ENCODE measurements at places on chromosomes 5 and 9.

DNA sequence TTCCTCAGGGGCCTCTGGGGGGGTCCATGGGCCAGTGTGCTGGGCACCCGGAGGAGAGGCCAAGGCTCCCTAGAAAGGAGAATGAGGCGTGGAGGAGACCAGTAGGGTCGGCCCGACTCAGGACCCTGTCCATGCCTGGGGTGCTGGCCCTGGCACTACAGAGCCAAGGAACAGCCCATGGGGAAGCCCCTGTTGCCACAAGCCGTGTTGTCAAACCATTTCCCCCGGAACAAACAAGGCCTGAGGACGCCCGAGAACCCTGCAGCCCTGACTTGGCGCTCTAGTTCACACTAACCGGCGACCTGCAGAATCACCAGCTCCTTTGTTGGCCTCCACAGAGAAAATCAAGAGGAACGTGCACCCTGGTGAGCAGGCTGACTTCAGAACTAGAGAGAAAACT, 41.6 kb upstream of the SLC12A7 start:
- DNase-seq = no peak

DNA sequence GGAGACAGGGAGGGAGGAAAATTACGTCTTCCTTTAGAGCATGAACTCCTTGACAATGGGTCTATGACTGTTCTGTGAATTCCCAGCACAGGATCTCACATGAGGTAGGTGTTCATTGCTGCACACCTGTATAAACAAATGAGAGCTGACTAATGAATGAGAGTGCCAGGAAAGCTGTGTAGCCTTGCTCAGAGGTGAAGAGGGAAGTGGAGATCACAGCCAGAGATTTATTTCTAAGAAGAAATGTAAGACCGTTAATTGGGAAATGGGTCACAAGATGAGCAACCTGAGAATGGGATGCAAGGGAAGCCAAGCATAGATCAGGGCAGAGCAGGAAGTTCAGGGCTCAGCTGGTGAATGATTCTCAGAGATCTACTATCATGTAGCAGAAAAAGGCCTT, 295.1 kb downstream of the CDK5RAP2 start:
- no peak for DNase-seq

- no peak for DNase-seq
Measured at GRCh38 chr5:116075191-116075831, 9.5 kb upstream of the COMMD10 start.

GRCh38 chr5:1374679-1375055, 29.8 kb upstream of the CLPTM1L start:
- DNase-seq = no peak

DNA sequence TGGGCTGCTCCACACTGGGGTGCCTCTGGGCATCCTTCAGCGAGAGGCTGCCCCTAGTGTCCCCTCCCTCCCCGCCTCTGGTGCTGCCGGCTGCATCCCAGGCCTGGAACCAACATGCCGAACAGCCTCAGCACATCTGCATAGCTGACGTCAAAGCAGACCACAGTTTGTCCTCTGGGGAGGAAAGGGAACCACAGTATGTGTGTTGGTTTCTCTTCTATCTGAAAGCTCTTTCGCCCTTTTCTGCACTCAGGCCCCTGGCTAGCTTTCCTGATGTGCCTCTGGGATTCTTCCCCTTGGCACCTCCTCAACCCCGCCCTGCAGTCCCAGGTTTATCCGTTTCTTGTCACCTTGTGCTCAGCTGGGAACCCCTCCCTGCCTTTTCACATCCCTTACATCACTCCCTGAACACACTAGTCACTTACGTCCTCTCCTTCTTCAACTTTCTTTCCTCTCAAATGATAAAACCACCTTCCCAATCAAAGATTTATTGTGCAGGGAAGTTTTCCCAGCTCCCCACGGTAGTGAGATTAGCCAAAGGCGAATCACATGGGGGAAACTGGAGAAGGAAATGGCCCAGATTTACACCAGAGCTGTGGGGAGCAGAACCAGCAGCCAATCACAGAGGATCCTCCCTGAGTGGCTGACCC, 35.5 kb upstream of the B4GALT1 start:
- DNase-seq = no peak

DNA sequence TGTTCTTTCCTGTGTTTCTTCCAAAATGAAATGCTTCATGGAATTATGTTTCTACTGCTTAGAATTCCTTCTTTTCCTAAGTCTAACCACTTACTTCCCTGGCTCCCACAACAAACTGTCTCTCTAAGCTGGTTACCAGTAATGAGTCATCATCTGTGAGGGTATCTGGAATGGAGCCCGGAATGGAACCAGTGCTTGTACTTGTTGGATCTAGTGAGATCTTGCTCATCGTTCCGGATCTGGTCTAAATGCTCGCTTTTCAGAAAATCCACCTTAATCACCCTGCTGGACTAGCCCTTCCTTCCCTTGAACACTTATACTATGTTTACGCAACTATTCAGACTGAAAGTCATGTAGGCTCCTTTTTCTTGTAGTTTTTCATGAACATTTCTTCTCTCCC, 184.8 kb downstream of the PBX3 start:
- no peak for DNase-seq

GRCh38 chr9:33988219-33988890, 60.3 kb downstream of the UBAP2 start:
- DNase-seq = no peak

- no peak for DNase-seq
Measured at GRCh38 chr9:74412236-74412979, 84.7 kb upstream of the RORB start.

- DNase-seq = no peak
Measured at GRCh38 chr9:2419347-2419746, 202.2 kb upstream of the VLDLR start.

GRCh38 chr5:137114529-137114928, 384.6 kb downstream of the SPOCK1 start:
- no peak for DNase-seq

- DNase-seq = no peak
Measured at GRCh38 chr9:34628656-34629490, at the start of gene ARID3C. Gene ARID3C, minus strand, starts transcription at chr9:34629066. Its CDS starts 1,052 bp downstream, at chr9:34628014.

GRCh38 chr9:96480736-96481135, 30.8 kb downstream of the HABP4 start:
- DNase-seq = no peak

- no peak for DNase-seq
Measured at GRCh38 chr9:104774132-104774531, 10.2 kb downstream of the NIPSNAP3B start.

DNA sequence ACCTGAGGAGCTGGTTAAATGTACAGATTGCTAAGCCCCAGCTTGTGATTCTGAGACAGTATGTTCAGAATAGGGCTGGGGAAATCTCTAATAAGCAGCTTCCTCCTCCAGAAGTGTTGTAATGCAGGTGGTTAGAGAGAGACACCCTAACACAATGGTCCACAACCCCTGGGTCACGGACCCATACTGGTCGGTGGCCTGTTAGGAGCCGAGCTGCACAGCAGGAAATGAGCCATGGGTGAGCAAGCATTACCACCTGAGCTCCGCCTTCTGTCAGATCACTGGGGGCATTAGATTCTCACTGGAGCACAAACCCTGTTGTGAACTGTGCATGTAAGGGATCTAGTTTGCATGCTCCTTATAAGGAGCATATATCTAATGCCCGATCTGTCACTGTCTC, 61.8 kb downstream of the SLC36A1 start:
- no peak for DNase-seq

GRCh38 chr9:98993570-98993945, 49.9 kb downstream of the COL15A1 start:
- DNase-seq = no peak

DNA sequence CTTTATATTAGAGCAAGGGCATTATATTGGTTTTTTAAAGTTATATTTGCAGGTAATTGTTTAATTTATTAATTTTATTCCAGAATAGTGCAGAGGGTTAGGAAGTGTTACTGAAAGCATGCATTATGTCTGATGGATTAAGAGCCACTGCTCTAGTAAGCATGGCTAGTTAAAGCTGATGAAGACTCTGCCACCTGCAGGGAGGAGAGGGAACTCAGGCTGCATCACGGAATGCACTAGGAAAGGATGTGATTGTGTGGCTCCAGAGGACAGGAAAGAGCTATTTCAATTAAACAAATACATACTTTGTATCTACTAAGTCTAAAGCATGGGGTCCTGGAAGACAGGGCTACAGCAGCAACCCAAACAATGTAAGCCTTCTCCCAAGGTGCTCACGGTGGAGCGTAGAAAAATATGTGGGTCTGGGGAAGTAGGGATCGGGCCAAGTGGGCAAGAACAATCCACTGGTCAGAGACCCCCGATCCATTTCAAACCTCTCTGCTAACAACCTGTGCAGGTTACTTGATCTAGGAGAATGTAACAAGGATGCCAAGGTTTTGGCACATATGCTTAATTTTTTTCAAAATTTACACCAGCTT, 15.3 kb upstream of the GRXCR2 start:
- no peak for DNase-seq

DNA sequence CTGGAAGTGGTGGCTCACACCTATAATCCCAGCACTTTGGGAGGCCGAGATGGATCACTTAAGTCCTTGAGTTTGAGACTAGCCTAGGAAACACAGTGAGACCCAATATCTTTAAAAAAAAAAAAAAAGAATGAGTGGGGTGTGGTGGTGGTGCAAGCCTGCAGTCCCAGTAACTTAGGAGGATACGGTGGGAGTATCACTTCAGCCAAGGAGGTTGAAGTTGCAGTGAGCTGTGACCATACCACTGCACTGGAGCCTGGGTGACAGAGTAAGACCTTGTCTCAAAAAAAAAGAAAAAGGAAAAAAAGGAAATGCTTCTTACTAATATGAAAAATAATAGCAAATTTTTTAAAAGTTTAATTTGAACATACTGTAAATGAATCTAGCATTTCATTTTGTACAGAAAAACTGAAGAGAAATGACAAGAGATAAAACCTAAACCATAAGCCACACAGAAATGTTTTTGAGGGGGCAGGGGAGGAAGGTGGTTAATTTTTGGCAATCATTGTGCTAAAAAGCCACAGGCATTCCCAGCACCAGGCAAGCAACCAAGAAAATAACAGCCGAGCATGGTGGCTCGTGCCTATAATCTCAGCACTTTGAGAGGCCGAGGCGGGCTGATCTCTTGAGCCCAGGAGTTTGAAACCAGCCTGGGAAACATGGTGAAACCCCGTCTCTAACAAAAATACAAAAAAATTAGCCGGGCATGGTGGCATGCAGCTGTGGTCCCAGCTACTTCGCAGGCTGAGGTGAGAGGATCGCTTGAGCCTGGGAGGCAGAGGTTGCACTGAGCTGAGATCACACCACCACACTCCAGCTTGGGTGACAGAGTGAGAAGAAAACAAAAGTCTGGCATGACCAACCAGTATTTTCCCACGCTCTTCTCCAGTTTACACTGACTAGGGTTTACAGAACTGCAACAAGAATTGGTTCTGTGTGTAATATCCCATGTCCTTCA, 114.5 kb upstream of the NR5A1 start:
- no peak for DNase-seq

GRCh38 chr9:136995772-136996311, 526 bp downstream of the CLIC3 start:
- no peak for DNase-seq

GRCh38 chr5:82285206-82285605, 7.1 kb upstream of the RPS23 start:
- no peak for DNase-seq

DNA sequence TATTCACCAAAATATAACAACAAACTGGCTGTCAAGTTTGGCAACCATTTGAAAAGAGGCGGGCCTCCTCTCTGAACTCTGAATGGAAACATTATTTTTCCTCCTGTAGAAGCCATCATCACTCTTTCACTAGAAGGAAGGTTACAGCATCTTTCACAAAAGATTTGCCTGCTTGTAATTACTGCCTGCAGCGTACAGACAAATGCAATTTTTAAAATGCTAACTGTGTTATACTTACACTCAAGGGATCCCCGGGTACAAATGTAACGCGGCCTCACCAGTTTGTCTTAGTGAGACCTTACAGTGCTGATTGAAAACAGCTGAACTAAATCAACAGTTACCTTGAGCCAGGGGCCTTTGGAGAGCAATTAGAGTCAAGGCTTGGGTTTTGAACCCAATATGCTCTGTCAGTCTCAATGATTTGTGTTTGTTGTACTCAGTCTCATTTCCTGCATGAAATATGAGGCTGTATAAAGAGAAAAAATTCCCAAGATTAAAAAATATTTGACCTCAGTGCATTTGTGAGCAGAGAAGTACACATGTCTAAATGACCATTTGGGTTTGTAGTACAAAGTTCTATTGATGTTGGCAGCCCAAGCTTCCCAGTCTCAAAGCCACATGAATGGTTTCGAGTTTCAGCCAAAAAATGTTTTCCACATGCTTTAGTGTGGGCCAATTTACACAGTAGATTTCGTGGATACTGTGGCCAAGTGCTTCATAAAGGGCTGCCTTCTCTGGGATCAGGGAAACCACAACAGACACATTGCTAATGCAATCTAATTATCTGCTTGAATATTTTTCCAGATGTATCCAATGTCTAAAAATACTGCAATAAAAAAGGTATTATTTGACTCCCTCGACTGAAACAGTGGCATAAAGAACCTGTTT, 500.0 kb downstream of the SPATA31D1 start:
- no peak for DNase-seq

DNA sequence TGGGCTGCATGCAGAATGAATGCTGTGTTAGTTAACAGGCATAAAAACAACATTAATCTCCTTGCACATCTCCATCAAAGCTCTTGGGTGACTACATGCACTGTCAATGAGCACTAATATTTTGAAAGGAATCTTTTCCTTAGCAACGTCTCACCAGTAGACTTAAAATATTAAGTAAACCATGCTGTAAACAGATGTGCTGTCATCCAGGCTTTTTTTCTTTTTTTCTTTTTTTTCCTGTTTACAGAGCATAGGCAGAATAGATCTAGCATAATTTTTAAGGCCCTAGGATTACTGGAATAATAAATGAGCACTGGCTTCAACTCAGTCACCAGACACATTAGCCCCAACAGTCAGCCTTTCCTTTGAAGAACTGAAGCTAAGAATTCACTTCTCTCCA, 36.3 kb downstream of the UBQLN1 start:
- no peak for DNase-seq

DNA sequence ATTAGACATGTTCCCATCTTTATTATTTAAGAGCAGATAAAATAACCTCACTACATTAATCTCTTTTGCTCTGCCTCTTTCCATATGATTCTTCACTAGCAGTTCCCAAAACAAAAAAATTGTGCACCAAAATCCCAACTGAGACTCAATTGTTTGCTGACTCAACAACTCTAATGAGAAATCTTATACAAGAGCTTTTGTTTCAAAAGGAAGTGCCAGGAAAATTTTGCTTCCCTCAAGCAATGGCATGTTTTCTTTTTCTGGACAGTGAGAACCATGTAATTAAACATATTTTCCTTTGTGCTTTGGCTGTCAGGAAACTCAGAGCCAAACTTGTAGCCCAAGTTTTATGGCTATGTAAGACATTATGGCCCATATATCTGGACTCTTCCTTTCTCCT, 62.0 kb downstream of the TMC1 start:
- DNase-seq = no peak

GRCh38 chr5:151449839-151450238, 2.4 kb downstream of the SLC36A1 start:
- DNase-seq = no peak
